Midbrain (tissue), 1 donor: ENCODE measurements at places on chromosomes 6 and 20.
A peak's percentile ranks its signal among the peaks of the same experiment; 100 is the strongest.

DNA sequence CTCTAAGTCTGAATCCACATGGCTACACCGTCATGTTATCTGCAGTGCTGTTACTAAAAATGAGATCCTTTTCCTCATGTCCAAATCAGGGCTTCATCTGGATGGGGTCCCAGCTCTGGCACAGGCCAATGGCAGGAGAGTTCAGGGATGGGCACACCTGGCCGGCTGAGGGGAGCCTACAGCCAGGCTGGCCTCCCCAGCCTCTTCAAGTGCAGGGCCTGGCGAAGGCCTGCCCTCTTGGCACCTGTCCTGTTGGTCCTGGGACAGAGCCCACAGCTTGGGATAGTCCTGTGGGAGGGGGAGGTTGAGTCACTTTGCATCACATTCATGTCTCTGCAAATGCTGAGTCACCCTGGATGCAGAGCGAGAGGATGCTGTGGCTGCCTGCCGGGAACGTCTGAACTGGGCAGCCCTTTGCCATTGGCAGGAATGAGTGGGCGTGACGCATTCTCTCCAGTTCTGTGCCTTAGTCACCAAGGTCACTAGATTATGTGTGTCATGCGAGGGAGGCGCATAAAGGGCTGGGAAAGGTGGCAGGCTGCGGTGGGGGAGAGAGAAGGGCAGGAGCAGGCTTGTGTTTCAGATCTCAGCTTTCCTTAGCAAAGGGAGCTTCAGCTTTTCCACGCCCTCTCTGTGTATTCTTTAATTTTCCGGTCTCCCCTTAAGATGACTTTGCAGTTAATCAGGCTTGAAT lies 223.2 kb upstream of the ECI2 start:
- peak; percentile 76 for DNase-seq

DNA sequence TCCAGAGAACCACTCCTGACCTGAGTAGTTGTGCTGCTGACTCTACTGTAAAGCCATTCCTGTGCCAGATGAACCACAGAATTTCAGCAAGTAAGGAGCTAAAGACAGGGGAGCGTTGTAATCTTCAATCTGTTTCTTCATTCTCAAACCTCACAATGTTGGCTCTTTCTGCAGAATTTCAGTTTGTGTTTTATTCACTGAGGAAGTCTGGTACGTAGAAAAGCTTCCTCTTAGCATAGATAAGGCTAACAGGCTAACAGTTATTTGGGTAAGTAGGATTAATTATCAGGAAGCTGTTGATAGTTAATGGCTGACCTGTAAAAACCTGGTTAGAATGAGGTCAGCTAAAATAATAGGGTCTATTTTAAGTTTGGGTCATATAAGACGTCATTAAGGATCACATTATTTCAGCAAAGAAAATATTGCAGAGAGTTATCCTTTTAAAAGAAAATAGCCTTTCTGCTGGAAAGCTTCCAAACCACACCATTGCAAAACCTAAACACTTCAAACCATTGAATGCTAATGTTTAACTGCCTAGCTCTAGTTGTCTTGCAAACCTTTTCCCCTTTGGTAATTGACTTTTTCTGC lies 14.1 kb upstream of the TENT5A start:
- DNase-seq: no peak

DNA sequence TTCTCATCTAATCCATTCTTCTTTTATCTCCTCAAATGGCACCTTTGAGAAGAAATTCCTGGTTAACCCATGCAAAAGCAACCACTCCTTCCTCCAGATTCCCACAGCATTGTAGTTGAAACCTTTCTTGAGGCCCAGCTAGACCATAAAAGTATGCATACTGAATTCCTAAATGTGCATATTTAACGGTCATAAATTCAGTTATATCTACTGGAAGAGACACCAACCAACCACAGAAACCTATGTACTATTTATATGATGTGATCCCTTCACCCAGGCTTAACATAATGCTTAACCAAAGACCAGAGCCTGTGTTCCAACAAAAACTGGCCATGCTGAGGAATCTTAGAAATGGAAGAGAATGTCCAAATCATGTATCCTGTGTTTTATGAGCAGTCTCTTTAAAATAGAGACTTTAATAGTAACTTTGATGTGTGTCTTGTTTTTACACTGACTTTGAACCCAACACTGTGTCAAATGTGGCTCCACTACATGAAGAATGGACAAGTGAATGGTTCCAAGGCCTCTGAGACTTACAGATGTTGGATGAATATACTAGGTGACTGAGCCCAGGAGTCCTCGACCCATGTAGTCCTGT lies 11.4 kb upstream of the TAF8 start:
- no peak for DNase-seq

GRCh38 chr6:143055891-143056290 lies 4.8 kb upstream of the AIG1 start:
- no peak for DNase-seq

DNA sequence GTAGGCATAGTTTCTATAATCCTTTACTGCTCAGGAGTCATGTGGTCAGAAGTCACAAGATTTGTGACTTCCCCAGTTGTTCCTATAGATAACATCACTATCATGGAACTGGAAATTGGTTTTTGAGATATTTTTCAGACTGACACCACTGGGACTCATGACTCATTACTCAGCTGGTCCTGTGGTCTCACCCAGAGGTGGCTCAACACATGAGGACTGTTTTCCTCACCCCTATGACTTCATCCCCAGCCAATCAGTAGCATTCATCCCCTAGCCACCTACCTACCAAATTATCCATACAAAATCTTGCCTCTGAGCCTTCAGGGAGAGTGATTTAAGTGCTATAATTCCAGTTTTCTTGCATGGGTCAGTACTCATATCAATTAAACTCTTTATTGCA lies 1217.7 kb downstream of the EPHA7 start:
- DNase-seq: no peak

DNA sequence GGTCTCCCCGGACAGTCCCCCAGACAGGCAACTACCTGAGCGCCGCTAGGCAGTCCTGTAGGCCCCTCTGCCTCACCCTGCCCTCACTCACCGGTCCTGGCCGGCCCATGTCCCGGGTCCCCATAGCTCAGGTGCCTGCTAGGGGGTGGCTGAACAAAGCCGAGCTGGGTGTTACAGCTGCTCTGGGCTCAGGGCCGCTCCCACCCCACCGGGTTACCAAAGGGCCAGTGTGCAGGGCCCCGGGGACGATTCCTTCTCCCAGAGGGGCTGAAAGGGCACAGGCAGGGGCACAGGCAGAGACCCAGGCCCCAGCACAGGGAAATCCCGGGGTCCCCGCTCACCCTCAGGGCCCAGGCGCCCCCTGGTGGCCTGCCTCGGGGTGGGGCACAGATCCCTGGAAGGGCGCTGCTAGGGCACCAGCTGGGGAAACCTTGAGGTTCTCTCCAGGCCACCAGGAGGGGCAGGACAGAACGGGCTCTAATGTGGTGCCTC lies 118.4 kb downstream of the GRM4 start:
- DNase-seq: no peak

- no peak for DNase-seq
Measured at GRCh38 chr20:36895036-36895435, 19.1 kb downstream of the TLDC2 start.

DNA sequence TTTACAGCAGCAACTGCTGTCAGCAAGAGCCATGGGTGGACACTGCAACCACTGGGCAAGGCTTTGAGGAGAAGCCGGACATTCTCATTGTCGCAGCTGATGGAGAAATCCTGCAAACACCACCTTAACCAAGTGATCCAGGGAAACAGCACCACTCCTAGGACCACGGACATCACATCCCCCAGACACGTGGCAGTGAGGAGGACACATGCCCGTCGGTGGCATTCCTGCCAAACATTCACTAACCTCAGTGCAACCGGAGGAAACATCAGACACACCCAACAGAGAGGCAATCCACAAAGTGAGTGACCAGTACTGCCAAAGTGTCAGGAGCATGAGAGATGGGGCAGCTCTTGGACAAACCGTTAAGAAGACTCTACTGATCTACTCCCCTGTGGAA lies 16.6 kb upstream of the IRF4 start:
- no peak for DNase-seq
